Sciatic nerve (tissue), 2 donors: ENCODE measurements at places on chromosomes 3 and 15. TPM values are rescaled to one million over a fixed set of nuclear protein-coding genes. Genes with fewer than 3 reads are reported as not detected.

DNA sequence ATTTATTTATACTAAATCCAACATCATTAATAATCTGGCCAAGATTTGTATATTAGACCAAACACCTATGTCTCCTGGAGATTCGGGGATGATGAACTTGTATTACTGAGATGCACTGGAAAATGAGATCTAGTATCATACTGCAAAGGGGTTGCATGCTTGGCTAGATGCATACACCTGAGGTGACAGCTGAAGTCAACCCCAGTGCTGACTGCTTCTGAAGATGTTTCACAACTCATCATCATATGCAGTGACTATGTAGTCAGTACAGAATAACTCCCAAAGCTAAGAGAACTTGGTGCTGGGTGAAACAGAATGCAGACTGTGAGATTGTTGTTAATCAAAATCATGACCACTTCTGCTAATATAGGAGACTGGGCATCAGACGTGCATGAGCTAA lies 1114.2 kb downstream of the NSUN3 start:
- DNase-seq, result no peak

DNA sequence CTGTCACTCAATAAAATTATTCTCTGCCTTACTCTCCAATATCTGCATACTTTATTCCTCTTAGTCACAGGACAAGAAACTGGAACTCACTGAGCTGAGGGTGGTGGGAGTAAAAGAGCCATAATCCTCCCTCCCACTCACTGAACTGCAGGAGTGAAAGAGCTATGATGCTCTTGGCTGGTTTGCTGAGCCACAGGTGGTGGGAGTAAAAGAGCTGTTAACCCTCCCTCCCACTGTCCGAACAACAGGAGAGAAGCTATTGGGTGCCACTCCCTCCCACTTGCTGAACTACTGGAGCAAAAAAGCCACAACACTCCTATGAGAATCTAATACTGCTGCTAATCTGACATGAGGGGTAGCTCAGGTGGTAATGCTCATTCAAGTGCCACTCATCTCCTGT lies 391.0 kb downstream of the NSUN3 start:
- DNase-seq, result no peak

- no peak for DNase-seq
These were observed 3.1 kb upstream of the DLL4 start for GRCh38 chr15:40925863-40926658.

Gene PODXL2
- 12.1 TPM for total RNA-seq
